RCC 7860 (cell line): ENCODE measurements at places on chromosomes 5 and 9.

GRCh38 chr5:51734677-51735076 lies 351.4 kb downstream of the ISL1 start:
- DNase-seq, result no peak

- DNase-seq, result no peak
Observed at GRCh38 chr5:17808566-17808965, 174.3 kb downstream of the TAF11L14 start.

GRCh38 chr9:98929071-98929470 lies 14.6 kb upstream of the COL15A1 start:
- DNase-seq, result no peak

DNA sequence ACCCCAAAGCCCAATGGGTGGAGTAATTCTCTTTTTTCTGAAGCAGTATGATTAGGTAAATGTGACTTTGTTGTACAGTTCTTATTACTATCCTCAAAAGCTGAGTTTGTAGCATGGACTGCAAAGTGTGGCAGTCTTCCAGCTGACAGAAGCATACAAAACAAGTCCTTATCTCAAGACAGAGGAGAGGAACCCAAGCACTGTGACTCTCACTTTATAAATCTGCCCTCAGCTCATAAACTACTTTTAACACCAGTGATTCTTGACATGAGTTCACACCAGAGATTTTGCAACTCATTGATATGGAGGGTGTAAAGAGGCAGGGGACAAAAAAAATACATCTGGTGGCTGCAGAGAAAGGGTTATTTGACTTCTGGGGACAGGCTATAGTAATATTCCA lies 251.6 kb downstream of the NTRK2 start:
- no peak for DNase-seq

GRCh38 chr5:175219366-175219765 lies 224.6 kb downstream of the DRD1 start:
- DNase-seq, result no peak

GRCh38 chr5:170519549-170519948 lies 15.7 kb downstream of the KCNIP1 start:
- DNase-seq, result no peak

GRCh38 chr5:6757414-6757969 lies 44.3 kb downstream of the TENT4A start:
- no peak for DNase-seq

DNA sequence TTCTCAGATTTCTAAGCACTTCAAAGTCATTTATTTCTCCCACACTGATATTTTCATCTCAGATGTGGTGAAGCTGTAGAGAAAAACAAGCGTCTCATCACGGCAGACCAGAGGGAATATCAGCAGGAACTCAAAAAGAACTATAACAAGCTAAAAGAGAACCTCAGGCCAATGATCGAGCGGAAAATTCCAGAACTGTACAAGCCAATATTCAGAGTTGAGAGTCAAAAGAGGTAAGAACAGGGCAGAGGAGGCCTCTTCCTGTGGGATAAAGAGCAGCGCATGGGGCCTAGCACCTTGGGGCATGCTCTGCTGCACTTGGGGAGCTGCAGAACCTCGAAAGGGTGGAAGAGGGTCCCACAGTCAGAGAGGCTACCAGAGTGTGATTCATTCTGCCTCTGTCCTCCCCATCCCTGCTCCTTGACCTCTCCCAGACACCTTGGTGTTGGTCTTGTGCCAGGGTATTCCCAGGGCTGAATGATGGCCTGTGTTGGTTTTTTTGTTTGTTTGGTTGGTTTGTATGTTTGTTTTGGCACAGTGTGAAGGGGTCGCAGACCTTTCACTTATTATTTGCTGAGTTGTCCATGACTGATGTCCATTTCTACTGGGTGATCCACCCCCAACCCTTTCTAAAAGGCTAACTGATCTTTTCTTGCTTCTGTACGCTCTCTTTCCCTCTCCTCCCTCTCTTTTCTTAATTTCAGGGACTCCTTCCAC lies 248.9 kb downstream of the DOCK8 start:
- no peak for DNase-seq

- no peak for DNase-seq
Observed at GRCh38 chr9:78294290-78295176, 2.4 kb upstream of the PSAT1 start.

- peak; percentile 68 for DNase-seq
Observed at GRCh38 chr5:138180183-138180782, 1.4 kb downstream of the KIF20A start.

GRCh38 chr9:28056006-28056405 lies 482.7 kb upstream of the C9orf72 start:
- DNase-seq, result no peak

- no peak for DNase-seq
Observed at GRCh38 chr9:38316166-38316780, 76.2 kb upstream of the ALDH1B1 start.

DNA sequence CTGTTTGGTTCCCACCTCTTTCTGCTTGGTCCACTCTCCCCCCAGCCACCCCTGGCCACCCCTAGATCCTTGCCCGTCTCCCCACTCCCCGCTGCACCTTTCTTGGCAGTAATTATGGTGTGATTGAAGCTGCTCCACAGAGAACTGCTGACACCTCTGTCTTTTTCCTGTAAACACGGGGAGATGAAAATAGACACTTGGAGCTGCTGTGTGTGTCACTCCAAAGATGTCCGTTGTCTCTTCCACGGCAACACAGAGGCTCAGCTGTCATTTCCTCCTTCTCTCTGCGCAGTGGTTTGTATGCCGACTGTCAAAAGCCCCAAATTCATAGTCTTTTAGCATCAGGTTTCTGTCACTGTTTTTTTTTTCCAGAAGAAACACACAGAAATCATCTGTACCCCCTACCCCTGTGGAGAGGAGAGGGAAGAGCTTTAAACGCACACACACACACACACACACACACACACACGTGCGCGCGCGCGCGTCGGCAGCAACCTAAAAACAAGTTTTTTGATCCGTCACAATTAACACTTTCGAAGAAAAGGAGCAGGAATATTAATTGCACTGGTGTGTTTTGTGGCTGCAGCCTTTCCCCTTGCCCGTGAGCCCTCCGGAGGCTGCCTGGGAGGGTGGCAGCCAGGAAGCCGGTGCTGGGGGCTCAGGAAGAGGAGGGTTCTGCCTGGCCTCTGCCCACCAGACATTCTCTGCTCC lies 39.8 kb downstream of the ASS1 start:
- DNase-seq, result no peak

- DNase-seq, result no peak
Observed at GRCh38 chr9:98789483-98790133, 6.7 kb downstream of the ANKS6 start.

GRCh38 chr5:38845526-38846378 lies at the start of gene OSMR:
TSS of gene OSMR (plus strand) at chr5:38846012. CDS start at chr5:38869045, 23,033 bp downstream.
- DNase-seq, result peak; percentile 97

DNA sequence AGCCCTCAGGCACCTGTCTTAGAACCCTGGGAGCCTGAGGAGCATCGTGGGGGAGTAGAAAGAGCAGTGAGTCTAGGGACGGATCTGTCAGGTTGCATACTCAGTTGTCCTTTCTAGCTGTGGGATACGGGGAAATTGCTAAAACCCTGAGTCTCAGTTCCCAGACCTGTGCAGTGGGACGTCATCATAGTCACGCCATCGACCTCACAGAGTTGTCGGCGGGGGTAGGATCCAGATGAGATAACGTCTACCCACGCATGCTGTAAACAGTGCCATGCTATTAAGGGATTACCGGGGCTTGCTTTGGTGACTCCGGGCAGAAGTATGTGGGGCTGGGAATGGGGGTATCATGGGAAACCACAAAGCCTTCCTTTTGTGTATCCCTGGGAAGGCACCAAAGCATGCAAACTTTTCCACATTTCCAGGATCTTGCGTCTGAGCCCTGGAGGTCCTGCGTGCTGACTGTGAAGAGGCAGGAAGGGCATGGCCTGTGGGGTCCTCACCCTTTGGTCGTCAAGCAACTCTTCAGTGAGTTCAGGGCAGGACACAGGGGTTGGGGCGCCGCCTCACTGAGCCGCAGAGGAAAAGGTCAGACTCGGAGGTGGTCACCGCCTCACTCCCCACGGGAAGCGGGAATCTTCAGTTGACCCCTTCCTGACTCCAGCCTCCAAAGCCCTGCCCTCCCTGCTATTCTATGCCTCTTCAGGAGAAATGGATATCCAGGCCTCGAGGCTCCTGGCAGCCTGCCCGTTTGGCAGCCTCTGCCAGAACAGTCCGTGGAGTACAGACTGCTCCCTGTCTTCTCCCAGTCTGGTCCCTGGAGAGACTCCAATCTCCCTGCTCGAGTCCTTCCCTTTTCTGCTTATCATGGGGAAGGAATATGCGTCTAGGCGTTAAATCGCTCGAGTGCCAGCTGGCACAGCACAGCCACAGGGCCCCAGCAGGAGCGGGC lies 186.8 kb upstream of the KLF9 start:
- peak; percentile 73 for DNase-seq

- DNase-seq, result no peak
Observed at GRCh38 chr9:947985-948384, 28.5 kb upstream of the DMRT3 start.

DNA sequence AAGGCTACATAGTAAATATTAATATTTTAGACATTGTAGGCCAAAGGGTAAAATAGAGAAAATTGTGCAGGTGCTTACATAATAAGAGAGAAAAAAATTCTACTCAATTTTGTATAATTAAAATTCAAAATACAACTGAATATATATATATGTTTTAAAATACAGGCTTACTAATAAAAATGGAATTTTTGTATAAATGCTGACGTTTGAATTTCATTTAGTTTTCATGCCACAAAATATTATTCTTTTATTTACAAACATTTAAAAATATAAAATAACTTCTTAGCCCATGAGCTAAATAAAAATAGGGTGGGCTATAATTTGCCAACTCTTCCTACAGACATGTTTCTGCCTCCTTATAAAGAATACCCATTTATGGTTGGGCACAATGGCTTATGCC lies 328.6 kb downstream of the TRPM3 start:
- DNase-seq, result no peak

- DNase-seq, result peak; percentile 12
Observed at GRCh38 chr5:179160584-179160983, 100.4 kb downstream of the ZNF354C start.

- no peak for DNase-seq
Observed at GRCh38 chr5:176588297-176588696, 21.7 kb downstream of the GPRIN1 start.

DNA sequence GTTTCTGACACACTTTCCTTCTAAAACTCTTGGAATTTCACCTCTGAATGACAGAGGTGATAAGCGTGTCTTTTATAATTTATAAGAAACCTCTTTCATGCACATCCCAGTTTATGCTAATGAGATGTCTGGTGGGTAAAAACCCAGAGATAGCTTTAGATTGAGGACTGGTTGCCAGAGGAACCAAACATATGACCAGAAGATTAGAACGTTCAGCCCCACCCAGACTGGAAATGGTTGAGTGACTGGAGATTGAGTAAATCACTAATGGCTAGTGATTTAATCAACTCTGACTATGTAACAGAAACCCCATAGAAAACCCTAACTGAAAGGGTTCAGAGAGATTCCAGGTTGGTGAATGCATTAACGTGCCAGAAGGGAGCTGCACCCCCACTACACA lies 69.2 kb downstream of the CDH18 start:
- no peak for DNase-seq

DNA sequence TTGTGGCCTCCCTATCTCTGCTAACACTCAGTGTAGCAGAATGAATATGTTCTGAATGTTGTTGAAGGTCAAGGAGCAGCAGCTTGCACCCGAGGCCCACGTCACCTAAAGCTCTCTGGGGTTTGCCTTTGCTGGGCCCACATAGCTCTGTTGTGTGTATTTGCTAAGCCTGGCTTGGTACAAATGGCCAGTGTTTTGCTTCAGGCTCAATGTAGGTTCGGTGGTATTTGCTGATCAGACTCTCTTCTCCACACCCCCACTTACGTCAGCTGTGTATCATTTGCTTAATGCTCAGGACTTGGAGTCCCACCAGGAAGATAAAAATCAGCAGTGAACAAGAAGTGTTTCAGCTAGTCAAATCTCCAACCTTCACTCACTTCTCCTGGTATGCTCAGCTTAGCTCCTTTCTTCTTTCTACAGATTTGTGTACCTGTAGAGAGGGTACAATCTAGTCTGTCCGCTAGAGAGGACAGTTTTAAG lies 4.8 kb upstream of the RFESD start:
- no peak for DNase-seq

DNA sequence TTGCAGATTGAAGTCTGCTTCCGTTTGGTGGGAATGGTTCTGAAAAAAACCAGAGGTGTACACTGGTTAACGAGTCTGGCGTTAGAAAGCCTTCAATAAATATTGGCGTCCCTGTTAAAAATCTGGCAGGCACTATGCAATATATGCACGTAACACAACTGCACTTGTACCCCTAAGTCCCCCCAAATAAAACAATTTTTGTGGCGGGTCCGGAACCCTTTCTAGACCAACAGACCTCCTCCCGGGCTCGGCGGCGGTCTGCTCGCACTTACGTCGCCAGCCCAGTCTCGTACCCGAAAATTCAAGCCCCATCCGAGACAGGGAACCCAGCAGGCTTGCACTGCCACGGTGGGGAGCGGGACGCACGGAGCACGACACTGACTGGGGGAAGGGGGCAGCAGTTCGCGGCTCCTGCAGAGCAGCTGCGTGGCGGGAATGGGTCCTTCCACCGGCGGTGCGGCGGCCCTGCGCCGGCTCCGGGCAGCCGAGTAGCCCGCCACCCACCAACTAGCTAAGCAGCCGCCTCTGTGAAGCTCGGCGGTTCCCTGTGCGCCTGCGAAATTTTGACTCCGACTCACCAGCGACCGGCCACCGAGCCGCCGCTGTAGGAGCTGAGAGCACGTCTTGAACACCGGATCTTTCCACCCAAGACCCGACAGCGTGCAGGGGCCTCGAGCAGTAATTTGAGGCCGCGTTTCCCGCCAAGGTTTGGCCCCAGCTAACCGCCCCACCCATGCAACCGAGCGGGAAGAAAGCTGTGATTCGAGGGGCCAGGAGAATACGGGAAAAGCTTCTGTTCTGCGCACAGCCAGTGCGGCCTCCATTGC lies 3.9 kb downstream of the MCIDAS start:
- no peak for DNase-seq

GRCh38 chr5:35794684-35795375 lies 61.9 kb upstream of the IL7R start:
- no peak for DNase-seq

DNA sequence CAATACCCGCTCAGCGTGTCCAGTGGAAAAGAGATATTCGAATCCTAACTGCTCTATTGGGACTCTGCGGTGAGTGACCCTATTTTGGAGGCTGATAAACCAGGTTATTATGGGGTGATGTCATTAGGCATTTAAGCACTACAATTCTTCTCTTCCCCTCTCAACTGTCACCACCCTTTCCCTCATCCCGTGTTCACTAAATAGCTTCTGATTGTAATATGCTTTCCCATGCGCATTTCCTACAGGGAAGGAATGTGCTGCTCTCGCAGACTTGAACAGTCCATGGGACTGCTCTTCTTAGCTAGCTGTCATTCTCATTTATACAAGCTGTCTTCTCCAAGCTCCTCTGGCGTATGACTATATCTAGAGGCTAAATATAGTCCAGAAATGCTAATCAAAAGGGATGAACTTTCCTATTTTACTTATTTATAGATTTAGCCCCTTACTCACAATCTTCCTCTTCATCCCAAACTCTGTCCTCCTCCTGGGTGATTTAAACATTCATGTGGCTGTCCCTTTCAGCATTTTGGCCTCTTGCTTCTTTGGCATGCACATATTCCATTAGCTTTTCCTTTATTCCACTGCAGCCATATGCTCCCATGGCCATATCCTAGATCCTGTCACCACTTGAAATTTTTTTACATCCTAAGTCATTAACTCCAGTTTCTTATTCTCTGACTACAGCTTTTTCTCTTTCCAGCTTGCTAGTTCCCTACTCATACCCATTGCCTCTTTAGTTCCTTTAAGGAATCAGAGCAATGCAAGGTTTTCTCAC lies 39.6 kb upstream of the CSNK1G3 start:
- DNase-seq, result no peak

GRCh38 chr9:80873861-80874260 lies 815.5 kb downstream of the TLE1 start:
- DNase-seq, result peak; percentile 11
